ENCODE measurements at places on chromosomes 6 and 20.

DNA sequence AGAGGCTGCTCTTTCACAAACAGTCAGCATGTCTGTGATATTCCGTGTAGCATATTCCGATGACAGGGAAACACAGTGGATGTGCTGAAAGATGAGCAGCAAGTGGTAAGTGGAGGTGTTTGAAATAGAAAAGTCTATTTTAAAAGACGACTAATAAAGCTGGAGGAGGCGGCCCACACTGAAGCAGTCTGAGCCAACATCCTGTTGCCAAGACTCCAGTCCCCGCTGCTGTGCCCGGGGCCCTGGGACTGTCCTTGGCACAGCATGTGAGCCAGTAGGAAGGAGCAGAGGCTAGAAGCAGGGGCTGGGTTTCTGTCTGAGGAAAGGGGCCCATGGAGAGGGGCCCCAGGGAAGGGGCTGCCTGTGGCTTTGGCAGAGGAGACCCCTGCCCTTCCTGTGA, 351.5 kb upstream of the CHD6 start:
- no peak for DNase-seq

DNA sequence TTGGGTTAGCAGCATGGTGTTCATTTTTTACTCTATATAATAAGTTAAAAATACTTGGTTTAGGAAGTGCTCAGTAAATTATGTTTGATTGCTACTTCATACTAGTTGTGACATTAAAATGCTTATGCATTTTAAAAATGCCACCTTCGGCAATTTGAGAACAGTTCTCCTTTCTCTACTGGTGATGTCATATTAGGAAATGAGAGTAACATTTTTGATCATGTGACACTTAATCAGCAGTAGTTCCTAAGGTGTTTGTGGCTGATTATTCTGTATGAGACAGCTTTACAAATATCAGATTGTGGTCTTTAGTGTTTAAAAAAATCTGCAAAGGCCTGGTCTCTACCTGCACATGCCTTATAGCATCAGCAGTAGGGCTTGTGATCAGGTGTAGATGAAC, 4.4 kb downstream of the GZF1 start:
- no peak for DNase-seq

DNA sequence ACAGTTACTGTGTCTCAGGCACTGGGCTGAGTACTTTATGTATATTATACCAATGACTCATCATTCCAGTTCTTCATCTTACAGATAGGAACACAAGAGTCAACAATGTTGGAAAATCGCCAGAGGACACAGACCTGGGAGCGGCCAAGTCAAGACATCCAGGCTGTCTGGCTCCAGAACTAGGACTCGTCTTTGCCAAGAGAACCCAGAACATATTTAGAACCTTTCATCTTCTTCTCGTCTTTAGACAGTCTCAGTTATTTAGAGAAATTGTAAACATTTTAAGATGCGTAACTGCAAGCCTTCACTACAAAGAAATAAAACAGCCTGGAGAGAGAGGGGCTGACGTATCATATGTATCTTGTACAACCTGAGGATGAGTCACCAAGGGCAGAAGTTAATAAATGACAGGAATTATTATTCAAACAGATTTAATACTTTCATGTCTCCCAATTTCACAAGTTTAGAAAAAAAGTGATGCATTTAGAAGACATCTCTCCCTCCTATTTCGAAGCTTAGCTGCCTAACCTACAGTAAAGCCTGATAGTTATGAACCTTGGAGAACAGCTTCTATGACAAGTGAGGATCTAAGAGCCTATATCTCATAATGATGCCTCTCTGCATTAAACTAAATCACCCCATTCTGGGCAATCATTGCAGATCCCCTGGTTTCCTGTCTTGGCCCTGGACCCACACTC, 43.4 kb downstream of the SLC22A3 start:
- no peak for DNase-seq

DNA sequence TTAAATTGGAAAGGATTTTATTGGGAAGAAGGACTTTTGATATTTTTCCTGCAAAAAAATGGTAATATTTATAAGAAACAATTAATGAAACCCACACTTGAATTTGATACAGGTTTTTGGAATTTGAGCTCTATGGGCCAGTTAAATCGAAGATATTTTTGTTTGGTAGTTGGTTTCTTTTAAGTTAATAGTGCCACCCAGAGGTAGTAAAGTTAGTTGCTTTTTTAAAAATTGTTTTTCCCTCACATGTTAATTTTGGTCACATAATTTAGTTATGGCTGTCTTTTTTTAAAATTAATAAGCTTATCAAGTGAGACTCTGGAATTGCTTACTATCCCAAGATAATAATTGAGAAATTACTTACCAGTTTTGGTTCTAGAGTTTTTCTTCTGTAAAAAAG, 7.1 kb downstream of the PRIM2 start:
- DNase-seq: no peak

GRCh38 chr6:64254558-64254957, 619.0 kb downstream of the PHF3 start:
- no peak for DNase-seq

Measured in stimulated activated CD8-positive, alpha-beta memory T cell treated with anti-CD3 and anti-CD28 coated beads, Interleukin-15, amount 100 ng/mL, for 24 hours (primary cell).